ENCODE measurements at places on chromosomes 13 and 19.

DNA sequence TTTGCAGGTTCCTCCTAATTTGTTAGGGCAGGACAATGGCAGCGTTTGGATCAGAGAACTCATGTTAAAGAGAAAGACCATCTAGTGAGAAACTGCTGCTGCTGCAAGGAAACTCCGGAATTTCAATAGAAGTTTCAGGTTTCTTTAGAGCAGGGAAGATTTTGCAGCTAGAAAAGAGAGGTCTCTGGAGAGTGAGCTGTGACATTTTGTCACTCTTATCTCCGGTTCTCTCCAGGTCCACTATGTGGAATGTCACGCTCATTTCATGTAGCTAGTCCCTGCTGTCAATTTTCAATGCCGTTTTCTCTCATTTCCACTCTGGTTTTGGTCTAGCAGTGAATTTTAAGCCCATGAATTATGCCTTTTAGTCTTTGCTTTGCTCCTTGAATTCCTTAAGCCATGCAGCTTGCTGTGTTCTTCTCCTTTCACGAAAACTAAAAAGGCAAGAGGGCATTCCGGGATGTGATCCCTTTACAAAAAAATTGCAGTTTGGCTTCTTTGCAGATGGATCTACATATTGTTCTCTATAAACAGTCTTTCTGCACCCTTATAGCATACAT, 46.7 kb upstream of the POSTN start:
- DNase-seq = no peak

- DNase-seq = no peak
These were observed 27.3 kb downstream of the TMEM255B start for GRCh38 chr13:113786262-113786841.

GRCh38 chr13:101795460-101795859, 343.0 kb downstream of the ITGBL1 start:
- DNase-seq = no peak

DNA sequence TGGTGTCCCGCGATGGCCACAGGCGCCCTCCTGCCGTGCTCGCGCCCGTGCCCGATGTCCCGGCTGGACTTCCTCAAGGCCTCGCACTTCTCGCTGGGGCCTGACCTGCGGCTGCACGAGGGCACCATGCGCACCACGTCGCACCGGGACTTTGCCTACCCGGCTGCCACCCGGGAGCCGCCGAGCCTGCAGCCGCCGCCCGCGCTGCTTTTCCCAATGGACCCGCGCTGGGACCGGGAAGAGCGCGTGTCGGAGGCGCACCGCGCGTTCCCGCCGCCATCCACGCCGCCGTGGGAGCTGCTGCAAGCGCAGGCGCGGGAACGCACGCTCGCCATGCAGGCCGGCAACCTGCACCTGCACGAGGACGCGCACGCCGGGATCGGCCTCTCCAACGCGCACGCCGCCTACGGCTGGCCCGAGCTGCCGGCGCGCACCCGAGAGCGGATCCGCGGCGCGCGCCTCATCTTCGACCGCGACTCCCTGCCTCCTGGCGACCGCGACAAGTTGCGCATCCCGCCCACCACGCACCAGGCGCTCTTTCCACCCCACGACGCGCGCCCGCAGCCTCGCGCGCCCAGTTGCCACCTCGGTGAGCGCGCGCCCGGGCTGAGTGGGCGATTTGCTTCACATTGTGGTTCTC, 12.1 kb upstream of the PEX11G start:
- no peak for DNase-seq

DNA sequence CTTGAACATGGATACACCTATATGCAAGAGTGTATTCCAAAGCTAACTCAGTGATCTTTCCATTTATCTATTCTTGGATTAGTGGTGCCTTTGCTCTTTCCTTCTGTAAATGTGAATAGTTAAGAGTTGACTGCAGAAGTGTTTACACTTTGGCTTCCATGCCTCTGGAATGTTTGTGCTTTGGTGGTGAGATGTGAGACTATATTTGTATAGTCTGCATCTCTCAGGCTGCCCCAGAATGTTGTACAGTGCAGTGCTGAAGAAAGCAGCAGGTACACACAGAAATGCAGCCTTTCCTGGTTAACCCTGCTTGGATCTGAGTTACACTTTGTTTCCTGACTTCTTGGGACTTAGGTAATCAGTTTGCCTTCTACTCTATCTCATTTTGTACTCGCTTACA, 90.2 kb downstream of the DNAJC15 start:
- no peak for DNase-seq

DNA sequence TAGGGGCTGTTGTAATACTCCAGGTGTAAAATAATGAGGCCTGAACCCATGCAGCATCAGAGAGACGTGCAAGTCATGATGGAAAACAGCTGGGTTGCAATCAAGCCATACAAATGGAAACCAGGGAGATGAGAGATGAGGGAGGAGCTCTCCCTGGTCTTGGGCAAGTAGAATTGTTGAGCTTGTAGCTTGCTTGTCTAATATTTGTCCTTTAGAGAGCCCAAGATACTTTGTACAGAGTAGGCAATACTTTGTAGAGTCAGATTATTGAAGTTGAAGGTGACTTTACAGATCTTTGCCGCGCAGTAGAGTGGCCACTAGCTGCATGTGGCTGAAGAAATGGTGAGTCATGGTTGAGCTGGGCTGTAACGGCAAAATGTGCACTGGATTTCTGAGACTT, 8.3 kb downstream of the ATP8A2 start:
- DNase-seq = no peak

DNA sequence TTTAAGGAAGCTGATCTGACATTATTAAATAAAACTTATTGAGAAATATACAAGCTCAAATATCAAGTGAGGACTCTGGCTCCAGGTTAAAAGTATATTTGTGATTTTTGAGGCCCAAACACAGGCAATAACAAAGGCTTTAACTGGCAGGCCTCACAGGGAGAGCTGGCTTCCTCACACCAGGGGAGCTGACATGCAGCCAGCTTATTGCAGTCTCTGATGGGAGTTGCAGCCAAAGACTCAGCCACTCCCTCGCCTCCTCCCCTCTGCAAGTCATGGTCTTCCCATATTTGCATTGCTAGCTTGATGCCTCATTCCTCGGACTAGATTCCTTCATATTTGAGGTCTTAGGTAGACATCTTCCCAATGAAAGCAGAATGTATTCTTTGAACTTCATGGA, 647.1 kb upstream of the SLITRK6 start:
- DNase-seq = no peak

- no peak for DNase-seq
These were observed 250.3 kb upstream of the ATXN8OS start for GRCh38 chr13:69857183-69857821.

DNA sequence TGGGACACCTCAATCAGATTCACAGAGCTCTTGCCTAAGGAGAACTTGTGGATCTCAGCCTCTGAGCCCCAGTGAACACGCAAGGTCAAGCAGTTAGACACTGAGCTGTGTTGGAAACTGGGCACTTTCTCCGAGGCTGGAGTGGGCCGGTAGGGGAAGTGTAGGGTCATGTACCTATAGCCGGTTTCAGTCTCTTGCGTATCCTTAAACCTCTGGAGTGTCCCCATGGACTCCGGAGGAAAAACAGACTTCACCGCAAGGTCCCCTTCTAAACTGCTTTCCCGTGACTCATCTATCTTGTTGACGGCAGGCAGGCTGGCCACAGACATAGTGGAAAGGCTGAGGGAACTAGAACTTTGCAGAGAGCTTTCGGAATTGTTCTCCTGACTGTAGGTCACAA, 11.3 kb downstream of the IQCN start:
- DNase-seq = no peak

- DNase-seq = no peak
These were observed 24.2 kb downstream of the ADPRHL1 start for GRCh38 chr13:113428871-113429607.

DNA sequence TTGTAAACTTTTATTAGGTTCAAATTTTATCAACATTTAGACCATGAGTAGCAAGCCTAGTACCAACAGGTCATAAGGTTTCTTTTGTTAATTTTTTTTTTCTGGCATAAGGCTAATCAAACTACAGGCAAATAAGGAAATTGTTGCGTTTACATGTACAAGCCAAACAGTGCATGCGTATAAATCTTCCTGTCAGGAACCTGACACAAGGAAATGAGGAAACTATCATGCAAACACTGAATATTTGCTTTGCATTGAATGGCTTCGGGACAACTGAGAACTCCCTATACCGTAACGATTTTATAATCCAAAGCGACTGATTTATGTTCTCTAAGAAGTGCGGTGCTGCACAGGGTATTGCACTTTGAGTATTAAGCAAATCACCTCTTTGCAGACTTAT, 133.0 kb upstream of the TRPC4 start:
- DNase-seq = no peak

GRCh38 chr19:5141129-5141849, 172.4 kb downstream of the KDM4B start:
- no peak for DNase-seq

GRCh38 chr13:45594764-45595163, 20.8 kb downstream of the ERICH6B start:
- no peak for DNase-seq

GRCh38 chr13:47114030-47114429, 217.2 kb upstream of the HTR2A start:
- peak; percentile 45 for DNase-seq

GRCh38 chr13:20326809-20327208, 94.7 kb upstream of the GJB6 start:
- DNase-seq = no peak

DNA sequence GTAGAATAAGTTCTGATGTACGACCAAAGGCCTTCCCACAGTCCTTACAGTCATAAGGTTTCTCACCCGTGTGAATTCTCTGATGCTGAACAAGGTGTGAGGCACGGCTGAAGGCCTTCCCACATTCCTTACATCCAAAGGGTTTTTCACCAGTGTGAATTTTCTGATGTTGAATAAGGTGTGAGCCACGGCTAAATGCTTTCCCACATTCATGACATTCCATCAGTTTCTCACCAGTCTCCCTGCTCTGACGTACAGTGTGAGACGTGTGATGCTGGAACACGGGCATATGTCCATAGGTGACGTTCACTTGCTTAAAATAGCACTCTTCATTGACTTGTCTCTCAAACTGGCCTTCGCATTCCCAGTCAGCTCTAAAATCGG, 31.0 kb upstream of the COX7A1 start:
- no peak for DNase-seq

DNA sequence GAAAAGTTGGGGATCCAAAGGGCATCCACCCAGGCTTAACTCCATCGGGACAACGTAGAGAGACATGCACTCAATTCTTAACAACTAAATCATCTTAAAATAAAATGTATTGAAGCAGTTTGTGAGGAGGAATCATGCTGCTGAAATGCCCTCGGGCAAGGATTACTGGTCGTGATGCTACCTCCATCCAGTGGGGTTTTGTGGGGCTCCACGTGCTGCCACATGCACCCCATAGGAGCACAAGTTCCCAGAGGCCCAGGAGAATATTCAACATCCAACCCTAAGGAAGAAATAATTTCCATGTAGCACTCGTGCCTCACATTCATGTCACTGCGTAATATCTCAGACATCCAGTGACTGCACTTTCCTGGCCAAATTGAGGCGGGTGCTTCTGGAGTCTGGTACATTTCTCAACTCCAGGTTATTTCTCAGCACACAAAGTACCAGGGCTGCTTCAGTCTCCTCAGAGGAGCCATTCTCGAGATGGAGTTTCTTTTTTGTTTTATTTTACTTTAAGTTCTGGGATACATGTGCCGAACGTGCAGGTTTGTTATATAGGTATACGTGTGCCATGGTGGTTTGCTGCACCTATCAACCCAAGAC, 429.8 kb downstream of the FOXO1 start:
- no peak for DNase-seq

GRCh38 chr19:36121486-36122124, 6.3 kb downstream of the TBCB start:
- no peak for DNase-seq

DNA sequence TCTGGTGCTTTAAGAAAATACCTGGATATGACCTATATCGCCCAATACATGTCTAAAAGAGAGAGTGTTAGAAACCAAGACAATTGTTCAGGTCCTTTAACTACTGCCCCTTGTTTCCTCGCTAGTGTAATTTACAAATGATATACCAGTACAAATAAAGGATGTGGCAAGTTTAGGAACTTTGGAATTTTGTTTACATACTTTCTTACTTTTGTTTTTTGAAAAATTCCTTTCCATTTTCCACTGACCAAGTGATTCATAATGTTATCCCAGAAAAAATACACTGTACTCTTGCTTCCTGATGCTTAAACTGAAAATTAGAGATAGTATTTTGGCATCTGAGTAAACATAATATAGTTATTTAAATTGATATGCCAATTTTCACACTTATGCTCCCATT, 96.8 kb upstream of the CSNK1A1L start:
- no peak for DNase-seq

GRCh38 chr13:97189928-97190327, 32.2 kb upstream of the MBNL2 start:
- DNase-seq = no peak

GRCh38 chr19:6233056-6233826, 46.5 kb downstream of the MLLT1 start:
- no peak for DNase-seq

- no peak for DNase-seq
These were observed 17.7 kb downstream of the ZNF613 start for GRCh38 chr19:51944798-51945552.

- DNase-seq = peak; percentile 59
These were observed 45.2 kb downstream of the ABCC4 start for GRCh38 chr13:95256091-95256490.

GRCh38 chr13:97373787-97374186, 60.2 kb upstream of the RAP2A start:
- no peak for DNase-seq

DNA sequence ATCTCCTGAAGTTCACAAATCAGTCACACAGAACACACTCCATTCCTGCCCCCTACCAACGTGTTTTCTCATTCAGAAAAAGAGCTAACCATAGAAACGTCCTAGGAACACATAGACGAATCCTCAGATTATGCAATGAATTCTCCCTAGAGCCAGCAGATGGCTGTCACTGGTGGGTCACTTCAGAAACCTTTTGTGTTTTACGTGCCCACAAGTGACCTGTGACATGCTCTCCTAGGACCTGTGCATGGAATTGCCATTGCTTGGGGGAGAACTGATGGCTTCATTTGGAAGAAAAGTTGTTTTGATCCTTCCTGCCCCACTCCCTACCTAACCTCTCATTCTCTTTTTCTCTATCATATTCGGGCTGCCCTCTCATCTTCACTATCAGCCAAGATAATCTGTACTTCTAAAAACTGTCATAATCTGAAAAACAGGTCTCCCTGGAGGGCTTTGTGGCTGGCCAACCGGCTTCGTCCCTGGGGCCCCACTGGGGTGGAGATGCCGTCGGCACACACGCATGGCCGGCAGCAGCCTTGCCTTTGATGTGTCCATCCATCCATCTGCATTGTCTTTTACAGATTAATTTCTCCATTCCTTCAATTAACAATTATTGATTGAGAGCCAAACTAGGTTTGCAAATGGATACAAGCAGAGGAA, 144.1 kb upstream of the SERP2 start:
- no peak for DNase-seq

DNA sequence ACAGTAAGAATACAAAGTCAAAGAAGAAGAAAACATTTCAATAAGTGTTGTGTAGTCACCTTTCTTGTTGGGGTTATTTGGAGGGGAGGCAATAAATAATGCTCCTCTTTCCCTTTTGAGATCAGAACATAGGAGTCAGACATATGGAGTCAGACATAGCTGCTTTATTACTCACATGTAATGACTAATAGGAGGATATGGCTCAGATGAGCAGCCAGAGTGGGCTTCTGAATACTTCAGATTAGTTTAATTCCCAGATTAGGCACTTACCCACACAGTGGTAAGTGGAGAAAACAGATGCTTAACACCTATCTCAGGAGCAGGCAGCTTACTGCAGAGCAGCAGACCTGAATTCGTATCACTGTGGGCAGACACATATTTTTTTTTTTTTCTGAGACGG, 31.7 kb upstream of the C1QTNF9B start:
- peak; percentile 27 for DNase-seq

- no peak for DNase-seq
These were observed 6.6 kb downstream of the EML2 start for GRCh38 chr19:45632468-45633196.

- no peak for DNase-seq
These were observed 10.1 kb downstream of the NOSIP start for GRCh38 chr19:49570138-49570856.

All from BJ (cell line).